ENCODE measurements at places on chromosomes 2 and 18.

DNA sequence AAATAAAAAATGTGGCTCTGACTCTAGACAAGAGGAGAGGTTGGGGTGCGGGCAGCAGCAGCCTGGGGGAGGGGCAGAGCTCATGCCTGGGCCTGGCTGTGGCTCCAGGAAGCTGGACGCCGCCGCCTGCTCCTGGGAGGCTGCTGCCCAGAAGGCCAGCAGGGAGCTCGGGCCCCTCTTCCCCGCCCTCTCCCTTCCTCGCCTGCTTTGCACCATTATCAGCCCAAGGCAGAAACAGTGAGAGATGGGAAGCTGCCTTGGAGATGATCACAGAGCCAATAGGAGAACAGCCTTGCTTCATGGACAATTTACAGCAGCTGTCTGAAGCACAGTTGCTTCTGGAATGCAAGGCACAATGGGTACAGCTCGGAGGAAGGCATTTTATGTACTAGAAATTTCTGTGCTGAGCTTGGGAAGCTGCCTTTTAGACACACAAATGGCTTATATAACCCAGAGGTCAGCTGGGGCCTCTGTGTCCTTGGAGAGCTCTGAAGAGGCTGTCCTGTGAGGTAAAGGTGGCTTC is 55.3 kb upstream of the AFF3 start:
- no peak for DNase-seq

DNA sequence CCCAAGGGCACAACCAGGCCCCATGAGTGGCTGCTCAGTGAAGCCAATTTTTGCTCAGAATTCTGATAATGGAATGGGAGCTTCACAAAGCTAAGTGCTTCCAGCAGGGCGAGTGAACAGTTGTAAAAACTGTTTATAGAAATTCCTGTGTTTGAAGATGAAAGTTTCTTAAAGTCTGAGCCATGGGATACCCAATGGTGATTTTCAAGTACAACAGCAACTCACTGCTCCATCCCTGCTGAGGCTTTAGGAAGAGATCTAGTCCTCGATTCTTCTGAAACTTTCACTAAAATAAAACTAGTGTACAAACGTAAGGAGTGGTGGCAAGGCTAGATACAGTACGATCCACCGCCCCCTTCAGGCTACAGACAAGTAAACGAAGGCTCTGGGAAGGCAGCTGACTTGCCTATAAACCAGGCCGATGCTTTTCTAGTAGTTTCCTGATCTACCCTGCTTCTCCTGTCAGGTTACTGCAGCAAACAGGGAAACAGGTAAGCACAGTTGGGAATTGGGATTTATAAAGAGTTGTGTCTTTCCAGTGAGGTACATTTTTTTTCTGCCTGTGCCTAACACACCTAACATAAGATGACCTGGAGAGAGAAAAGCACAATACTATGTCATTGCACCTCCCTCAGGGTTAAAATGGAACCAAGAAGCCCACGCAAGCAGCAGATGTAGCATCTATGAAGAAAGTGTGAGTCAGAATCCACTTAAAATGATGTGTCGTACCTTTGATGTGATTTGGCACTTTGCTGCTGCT is 108.7 kb downstream of the UXS1 start:
- DNase-seq: no peak

GRCh38 chr2:25521665-25522387 is 151.6 kb downstream of the DTNB start:
- DNase-seq: no peak

GRCh38 chr2:28164280-28164801 is 228.3 kb upstream of the FOSL2 start:
- no peak for DNase-seq

- DNase-seq: no peak
Measured at GRCh38 chr2:119261493-119262225, 38.0 kb downstream of the STEAP3 start.

DNA sequence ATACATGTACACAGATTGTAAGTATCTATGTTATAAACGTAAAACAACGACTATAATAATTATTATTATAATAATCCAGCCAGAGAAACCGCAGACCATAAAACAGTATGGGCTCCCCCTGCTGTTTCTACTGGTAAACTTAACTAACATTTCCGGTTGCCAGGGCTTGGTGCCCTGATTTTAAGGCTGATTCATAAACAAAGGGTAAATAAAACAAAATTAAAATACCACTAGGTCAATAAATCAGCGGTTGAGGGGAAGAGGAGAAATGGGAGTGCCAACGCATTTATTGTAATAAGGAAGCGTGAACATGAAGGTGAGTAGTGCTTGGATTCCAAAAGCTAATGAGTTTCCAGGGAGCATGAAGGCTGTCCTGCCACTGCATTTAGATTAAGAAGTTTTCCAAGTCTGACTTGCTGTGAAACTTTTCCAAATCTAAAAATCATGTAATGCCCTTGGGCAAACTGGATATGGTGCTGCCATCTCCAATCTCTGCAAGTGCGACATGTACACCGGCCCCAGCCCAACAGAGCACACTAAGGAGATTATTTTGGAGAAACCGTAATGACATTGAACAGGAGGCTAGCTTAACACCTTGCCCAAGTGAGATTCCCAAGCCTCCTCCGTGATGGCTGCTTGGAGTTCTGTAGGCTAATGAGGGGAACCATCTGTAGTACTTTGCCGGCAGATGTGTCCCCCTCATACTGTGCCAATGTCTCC is 50.7 kb upstream of the HNRNPA3 start:
- no peak for DNase-seq

- no peak for DNase-seq
Measured at GRCh38 chr2:120817136-120817955, 81.7 kb downstream of the GLI2 start.

DNA sequence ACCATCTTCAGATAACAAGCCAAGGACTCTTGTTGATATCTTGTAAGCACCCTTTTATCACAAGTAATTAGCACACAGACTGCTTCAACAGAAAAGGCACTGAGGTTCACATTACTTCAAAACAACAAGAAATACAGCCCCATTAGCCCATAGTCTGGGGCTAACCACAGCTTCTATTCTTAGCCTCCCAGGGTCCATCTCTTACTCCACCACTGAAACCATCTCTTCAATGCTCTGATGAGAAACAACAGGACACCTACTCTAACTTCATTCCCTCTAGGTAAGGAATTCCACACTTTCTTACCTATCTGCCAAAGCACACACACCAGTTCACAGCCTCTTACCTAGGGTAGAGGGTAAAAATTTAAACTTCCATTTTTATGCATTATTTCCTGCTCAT is 26.4 kb upstream of the CYTIP start:
- DNase-seq: no peak

GRCh38 chr18:60936101-60936500 is 397.1 kb upstream of the CDH20 start:
- DNase-seq: no peak
